ENCODE measurements at places on chromosomes 3 and 15. TPM values are rescaled to one million over a fixed set of nuclear protein-coding genes. Genes with fewer than 3 reads are reported as not detected.

GRCh38 chr15:66094331-66094730 lies 159.2 kb downstream of the MEGF11 start:
- no peak for DNase-seq

GRCh38 chr3:16146015-16146730 lies 28.3 kb upstream of the GALNT15 start:
- no peak for DNase-seq

The ZNF80 gene
- 0.64 TPM for polyA plus RNA-seq

The HCN4 gene
- not detected for polyA plus RNA-seq

The CPLX3 gene
- polyA plus RNA-seq: not detected

The VEPH1 gene
- not detected for polyA plus RNA-seq

- no peak for DNase-seq
These were observed 8.4 kb downstream of the NR1D2 start for GRCh38 chr3:23953523-23953922.

DNA sequence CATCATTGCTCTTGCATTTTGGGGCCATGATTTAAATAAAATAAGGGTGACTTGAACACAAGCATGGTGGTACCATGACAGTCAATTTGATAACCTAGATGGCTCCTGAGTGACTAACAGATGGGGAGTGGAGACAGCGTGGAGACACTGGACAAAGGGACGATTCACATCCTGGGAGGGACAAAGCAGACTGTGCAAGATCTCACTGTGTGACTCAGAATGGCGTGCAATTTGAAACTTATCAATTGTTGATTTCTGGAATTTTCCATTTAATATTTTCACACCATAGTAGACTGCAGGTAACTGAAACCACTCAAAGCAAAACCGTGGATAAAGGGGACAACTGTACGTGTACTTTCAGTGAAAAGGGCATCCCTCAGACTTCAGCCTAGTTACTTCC lies 25.5 kb downstream of the MCCC1 start:
- no peak for DNase-seq

All from CD4-positive, alpha-beta memory T cell (primary cell).